ENCODE measurements at places on chromosomes 16 and 17.

- DNase-seq = no peak
Measured at GRCh38 chr17:75976175-75976848, 2.7 kb downstream of the ACOX1 start.

- no peak for DNase-seq
Measured at GRCh38 chr16:65745201-65745708, 621.2 kb upstream of the CDH5 start.

DNA sequence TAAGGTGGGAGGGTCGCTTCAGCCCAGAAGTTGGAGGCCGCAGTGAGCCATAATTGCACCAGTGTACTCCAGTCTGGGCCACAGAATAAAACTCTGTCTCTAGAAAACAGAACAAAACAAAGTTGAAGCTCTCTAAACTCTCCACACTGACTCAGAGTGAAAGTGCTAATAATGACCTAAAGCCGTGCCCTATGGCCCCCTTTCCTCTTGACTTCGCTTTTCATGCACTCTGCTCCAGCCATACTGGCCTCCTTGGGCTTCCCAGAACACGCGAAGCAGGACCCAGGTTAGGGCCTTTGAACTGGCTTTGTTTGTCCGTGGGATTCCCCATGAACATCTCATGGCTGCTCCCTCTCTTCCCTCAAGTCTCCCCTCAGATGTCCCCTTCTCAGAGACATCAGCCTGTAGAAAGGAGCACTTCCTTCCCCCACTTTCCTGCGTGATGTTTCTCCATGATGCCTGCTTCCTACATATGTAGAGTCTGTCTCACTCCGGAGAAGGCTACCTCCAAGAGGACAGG lies 18.6 kb upstream of the SPN start:
- DNase-seq = no peak

- no peak for DNase-seq
Measured at GRCh38 chr16:48433850-48434530, 48.8 kb upstream of the SIAH1 start.

DNA sequence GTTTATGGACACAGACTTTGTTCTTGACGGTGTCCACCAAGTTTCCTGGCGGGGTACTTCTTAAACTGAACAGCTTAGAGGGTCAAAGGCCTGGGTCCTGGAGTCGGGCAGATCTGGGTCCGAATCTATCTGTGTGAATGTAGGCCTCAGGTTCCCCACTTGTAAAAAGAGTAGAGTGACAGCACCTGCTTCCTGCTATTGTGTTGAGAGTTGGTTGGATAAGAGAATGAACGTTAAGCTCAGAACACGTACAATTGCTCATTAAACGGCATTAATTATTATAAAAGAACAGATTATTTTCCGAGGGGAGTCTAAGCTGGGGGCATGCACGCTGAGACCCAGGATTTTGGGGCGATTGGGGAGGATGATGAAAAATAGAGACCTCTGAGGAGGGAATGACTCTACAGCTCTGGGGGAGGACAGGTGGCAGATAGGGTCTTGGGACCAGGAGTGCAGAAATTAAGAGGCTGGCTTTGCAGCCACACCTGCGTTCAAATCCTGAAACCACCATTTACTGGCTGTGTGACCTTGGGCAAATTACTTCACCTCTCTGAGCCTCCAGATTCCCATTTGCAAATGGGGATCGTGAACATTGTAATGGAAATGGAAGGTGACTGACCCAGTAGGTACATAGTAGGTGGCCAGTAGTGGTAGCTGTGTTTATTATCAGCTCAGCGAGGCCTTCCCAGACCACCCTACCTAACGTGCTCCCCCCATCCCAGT lies 862 bp downstream of the CLEC16A start:
- no peak for DNase-seq

DNA sequence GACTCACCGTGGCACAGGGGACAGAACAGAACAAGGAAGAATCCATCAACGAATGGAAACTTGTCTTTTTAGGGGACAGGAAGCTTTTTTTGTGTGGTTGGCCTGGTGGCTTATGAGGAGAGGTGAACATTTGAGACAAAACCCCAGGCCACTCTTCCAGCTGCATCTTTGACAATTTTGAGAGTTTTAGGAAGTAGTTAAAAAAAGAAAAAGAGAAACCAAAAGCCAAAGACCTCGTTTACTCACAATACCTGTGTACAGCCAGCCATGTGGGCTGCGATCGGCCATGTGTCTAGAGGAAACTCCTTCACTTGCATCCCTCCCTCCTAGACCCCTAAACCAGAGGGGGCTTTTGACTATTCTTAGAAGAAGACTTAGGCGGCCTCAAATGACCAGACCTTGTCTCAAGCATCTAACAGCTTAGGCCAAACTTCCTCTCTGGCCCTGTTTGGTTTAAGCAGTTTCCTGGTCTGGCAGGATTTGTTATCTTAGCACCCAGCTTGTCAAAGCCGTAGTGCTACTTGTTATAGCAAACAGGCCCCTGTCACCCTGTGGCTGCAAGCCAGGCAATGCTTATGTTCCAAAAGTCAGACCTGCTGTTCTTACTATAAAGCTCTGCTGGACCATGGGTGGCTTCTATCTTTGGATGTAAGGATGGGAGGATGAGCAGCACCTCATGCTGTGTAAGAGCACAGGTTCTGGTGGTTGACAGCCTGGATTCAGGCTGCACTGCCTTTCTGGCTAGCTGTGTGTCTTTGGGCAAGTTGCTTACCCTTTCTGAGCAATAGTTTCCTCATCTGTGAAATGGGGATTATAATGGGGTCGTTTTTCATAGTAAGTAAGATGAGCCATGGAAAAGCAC lies 17.7 kb downstream of the KSR1 start:
- DNase-seq = peak; percentile 65

- no peak for DNase-seq
Measured at GRCh38 chr16:27789150-27789549, 239.2 kb downstream of the KATNIP start.

- DNase-seq = no peak
Measured at GRCh38 chr17:39026980-39027451, 59.8 kb upstream of the FBXO47 start.

GRCh38 chr16:54431041-54431996 lies 144.7 kb upstream of the IRX3 start:
- no peak for DNase-seq

- no peak for DNase-seq
Measured at GRCh38 chr16:10729104-10730048, 14.3 kb upstream of the NUBP1 start.

GRCh38 chr16:68744744-68745280 lies 7.7 kb downstream of the CDH1 start:
- no peak for DNase-seq

DNA sequence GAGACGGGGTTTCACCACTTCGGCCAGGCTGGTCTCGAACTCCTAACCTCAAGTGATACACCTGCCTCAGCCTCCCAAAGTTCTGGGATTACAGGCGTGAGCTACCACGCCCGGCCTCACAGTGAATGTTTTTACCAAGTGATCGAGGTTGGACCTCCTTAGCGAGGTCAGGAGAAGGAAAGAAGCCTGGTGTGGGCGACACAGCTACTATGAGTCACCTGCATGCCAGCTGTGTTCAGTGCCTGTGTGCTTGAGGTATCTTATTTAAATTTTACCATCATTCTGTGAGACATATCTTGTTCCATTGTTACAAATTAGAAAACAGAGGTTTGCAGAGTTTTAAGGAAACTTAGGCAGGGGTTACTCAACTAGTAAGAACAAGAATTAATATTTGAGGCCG lies 174.8 kb upstream of the DYNLRB2 start:
- DNase-seq = no peak

DNA sequence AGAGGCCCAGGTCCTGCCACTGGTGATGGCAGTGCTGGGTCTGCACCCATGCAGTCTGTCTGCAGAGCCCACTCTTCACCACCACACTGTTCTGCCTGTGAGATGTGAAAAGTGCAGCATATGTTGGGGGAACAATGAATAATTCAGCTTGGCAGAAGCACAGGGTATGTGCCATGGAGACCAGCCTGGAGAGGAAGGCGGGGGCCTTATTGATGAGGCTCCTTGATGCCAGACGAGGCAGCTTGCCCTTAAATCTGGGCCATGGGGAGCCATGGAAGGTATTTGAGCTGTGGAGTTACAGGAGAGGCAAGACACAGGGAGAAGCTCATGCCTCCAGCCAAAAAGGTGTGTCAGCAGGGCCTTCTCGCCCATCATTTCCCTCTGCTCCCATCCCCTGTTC lies 124.7 kb downstream of the C16orf78 start:
- no peak for DNase-seq

GRCh38 chr17:64741038-64741641 lies 79.0 kb upstream of the SMURF2 start:
- DNase-seq = no peak

DNA sequence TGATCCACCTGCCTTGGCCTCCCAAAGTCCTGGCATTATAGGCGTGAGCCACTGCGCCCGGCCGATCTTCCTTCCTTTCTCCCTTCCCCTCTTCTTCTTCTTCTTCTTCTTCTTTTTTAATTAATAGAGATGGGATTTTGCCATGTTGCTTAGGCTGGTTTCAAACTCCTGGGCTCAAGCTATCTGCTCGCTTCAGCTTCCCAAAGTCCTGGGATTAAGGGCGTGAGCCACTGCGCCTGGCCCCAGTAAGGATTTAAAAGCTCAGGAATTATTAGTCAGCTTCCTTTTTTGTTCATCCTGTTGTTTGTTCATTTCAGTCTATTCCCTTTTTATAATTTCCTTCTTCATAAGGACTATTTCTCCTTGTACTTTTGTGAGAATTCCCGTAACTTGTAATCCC lies 32.7 kb upstream of the LRRC37A start:
- DNase-seq = no peak

DNA sequence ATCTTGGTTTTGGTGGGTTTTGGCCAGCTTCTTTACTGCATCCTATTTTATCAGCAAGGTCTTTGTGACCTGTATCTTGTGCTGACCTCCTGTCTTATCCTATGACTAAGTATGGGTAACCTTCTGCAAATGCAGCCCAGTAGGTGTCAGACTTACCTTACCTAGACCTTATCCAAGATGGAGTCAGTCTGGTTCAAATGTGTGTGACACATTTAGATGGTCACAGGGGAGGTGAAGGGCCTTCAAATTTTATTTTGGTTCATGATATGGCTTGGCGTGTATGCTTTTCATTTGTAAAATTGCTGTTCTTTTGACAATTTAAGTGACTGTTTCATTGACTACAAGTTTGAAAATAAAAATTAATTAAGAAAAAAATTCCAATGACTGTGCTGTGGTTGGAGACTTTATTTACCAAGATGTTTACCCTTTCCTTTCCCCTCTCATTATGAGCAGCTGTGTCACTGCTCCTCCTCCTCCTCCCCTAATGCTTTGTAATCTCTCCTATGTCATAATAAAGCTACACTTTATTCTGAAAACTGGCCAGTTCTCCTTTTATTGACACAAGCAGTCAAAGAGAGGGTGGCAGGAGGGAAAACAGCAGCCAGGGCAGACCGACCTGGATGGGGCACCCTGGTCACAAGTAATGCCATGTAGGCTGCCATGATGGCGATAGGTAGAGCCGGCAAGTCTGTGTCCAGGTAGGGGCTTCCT lies 49.4 kb downstream of the TNFRSF13B start:
- DNase-seq = no peak

DNA sequence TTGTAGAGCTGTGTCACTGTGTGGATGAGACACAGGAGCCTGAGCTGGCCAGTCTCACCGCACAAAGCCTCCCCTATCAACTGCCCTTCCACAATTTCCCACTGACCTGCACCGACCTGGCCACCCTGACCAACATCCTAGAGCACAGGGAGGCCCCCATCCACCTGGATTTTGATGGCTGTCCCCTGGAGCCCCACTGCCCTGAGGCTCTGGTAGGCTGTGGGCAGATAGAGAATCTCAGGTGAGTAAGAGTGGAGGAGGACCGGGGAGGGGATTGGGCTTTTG lies 37.4 kb downstream of the NLRC5 start:
- DNase-seq = no peak

DNA sequence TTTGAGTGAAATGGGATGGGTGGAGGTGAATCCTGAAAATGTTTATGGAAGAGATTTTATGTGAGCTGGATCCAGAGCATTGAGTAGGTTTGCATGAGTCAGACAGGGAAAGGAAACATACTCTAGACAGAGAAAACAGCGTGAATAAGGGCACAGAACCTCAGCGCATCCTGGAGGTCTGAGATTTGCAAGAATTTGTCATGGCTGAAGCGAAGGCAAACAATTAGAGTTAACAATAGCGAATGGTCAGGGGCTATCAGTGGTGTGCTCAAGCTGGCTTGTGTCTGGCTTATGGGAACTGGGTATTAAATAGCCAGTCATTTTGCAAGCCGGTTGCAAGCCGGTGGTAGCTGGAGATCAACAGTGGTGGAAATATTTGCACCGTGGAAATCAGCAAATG lies 36.4 kb downstream of the MAP2K6 start:
- no peak for DNase-seq

GRCh38 chr17:71402007-71402406 lies 718.8 kb upstream of the SOX9 start:
- no peak for DNase-seq

DNA sequence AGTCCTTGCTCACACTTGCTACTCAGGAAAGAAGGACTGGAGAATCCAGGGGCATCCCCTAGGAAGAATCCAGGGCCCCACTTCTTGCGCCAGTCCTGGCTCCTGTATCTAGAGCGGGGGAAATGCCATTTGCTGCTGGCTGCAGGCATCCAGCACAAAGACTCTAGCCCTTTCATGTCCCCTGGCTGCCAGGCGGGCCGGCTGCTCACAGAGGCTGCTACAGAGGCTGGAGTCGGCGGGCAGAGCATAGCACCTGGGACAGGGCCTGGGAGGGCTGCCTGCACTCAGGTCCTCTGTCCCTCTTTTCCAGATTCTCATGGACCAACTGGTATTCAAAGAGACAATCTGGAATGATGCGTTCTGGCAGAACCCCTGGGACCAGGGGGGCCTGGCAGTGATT lies 13.8 kb downstream of the SMIM5 start:
- no peak for DNase-seq

DNA sequence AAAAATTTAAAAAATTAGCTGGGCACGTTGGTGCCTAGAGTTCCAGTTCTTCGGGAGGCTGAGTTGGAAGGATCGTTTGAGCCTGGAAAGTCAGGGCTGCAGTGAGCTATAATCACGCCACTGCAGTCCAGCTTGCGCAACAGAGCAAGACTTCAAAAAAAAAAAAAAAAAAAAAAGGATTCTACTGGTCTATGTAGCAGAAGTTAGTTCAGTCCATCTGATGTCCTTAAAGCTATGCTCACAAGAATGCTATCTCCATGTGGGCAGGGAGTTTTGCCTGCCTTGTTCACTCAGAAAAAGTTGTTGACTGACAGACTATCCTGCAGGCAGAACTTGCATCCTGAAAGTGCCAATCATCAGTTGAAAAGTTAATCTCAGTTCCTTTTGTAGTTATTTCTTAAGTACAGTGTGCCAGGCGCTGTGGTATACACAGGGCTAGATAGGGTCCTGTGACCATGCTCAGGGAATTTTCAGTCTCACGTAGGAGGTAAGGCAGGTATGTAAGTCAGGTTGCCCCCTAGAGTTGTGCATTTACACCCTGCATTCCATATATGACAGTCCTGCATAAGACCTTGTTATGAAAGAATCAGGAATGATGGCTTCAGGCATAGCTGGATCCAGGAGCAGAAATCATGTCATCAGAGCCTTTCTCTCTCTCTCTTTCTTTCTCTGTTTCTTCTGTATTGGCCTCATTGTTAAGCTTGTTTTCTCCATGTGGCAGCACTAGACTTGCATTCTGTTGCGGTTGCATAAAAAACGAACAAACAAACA lies 7.6 kb downstream of the SYT17 start:
- DNase-seq = no peak

Measured in activated CD4-positive, alpha-beta T cell treated with anti-CD3 and anti-CD28 coated beads for 24 hours (primary cell).